ENCODE measurements at places on chromosomes 5 and 9. TPM values are rescaled to one million over a fixed set of nuclear protein-coding genes. Genes with fewer than 3 reads are reported as not detected.

- H3K27ac ChIP-seq = no peak overlapping the region
- H3K27me3 ChIP-seq = no peaks in the 10 kb centered on the region
- H3K4me1 ChIP-seq = peaks cover 3% of the 10 kb centered on the region
- H3K36me3 ChIP-seq = peaks cover 52% of the 10 kb centered on the region
- DNase-seq = no peak
Measured at GRCh38 chr5:109868737-109869136, 179.0 kb downstream of the MAN2A1 start.

DNA sequence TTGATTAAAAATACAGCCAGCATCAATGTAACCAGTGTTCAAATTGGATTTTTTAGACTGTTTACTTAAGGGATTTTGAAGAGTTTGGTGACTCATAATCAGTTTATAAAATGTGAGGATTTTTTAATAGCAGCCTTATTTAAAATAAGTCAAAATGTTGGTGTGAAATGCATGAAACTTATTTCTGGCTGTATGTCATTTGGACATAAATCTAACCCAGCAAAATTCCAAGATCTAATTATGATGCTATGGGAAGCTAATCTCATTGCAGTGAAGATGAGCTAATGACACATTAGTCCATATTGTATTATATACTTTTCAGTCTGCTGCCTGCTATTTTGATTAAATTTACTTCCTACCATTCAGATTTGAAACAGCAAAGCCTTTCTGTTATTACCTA is 140.3 kb downstream of the AOPEP start:
- H3K4me1 ChIP-seq = peaks cover 10% of the 10 kb centered on the region
- no peaks in the 10 kb centered on the region for H3K36me3 ChIP-seq
- no peak for DNase-seq
- H3K4me3 ChIP-seq = no peak overlapping the region

DNA sequence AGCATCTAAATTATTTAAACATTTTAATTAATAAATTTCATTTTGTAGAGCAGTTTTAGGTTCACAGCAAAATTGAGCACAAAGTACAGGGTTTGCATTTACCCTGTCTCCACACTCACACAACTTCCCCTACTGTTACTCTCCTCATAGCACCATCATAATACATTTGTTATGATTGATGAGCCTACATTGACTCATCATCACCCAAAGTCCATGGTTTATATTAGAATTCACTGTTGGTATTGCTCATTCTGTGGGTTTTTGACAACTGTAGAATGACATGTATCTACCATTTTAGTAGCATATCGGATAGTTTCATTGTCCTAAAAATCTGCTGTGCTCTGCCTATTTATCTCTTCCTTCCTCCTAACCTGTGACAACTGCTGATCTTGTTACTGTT is 411.1 kb upstream of the MPDZ start:
- H3K4me3 ChIP-seq = no peak overlapping the region
- no peaks in the 10 kb centered on the region for H3K36me3 ChIP-seq
- H3K4me1 ChIP-seq = no peaks in the 10 kb centered on the region

DNA sequence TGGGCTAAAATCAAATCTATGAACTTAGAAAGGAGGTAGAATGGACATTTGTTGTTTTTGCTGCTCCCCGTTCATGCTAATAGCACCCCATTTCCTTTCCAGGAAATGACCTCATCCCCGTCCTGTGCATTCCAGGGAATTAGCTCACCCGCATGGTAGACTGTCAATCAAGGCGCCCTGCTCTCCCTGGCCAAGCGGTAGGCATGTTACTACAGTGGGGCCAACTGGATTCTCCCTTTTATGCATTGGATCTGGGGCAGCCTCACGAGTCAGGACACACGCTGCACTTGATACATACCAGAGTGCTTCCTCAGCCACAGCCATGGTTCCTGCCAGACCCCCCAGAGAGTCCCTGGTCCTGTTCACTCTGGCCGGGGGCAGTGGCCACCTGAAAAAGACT is 111.0 kb upstream of the PTCH1 start:
- no peak overlapping the region for H3K4me3 ChIP-seq
- no peak overlapping the region for H3K27ac ChIP-seq
- no peaks in the 10 kb centered on the region for H3K27me3 ChIP-seq
- H3K4me1 ChIP-seq = no peaks in the 10 kb centered on the region

DNA sequence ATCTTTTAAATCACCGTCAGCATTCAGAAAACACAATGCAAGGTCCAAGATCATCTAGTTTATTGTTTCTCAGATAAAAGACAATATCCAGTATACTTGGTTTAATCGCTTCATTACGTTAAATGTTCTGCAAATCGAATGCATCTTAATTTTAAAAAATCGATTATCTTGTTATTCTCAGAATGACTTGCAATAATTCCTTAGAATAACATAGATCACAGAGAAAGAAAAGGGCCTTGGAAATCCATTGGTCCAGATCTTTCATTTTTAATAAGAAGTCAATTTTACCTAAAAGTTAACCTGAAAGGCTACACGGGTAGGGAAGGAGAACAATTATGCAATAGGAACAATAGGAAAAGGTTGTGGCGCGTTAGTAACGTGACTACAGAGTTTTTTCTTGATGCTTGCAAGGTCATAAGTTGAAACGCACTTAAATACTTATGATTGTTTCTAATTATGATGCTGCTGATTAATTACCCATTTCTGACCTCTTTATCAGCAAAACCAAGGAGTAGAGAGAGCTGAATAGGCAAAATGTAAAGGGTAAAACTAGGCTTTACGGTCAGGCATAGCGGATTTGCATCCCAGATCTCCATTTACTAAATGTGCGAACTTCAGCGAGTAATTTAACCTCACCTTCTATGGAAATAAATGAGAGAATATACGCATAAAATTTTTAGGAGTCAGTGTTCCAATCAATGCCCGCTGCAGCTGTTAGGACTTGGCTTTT is 769 bp upstream of the LYRM7 start:
- DNase-seq = no peak
- H3K4me1 ChIP-seq = peaks cover 11% of the 10 kb centered on the region
- peak overlapping the region; percentile 67 for H3K27ac ChIP-seq
- H3K4me3 ChIP-seq = peak overlapping the region; percentile 74

DNA sequence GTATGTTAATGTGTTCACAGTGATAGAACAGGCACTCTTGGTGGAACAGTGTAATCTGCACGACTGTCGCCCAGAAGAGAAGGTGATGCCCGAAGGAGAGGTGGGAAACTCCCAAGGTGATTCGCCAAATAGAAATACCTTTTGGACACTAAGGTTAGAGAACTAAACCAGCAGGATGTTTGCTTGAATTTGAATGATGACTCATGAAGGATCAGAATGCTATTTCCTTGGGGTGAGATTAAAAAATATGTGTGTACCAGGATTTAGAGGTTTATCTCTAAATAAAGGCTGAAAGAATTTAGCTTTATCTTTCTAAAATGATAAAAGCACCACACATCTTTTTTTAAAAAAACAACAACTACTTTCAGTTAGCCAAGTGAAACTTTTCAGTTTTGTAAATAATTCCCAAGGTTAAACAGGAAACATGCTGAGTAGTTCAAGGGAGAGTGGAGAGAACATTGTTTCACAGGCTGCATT is 297.4 kb upstream of the TAS2R1 start:
- H3K4me3 ChIP-seq = no peak overlapping the region
- H3K27ac ChIP-seq = no peak overlapping the region
- no peaks in the 10 kb centered on the region for H3K36me3 ChIP-seq
- H3K4me1 ChIP-seq = no peaks in the 10 kb centered on the region
- no peak for DNase-seq
- H3K27me3 ChIP-seq = no peaks in the 10 kb centered on the region

DNA sequence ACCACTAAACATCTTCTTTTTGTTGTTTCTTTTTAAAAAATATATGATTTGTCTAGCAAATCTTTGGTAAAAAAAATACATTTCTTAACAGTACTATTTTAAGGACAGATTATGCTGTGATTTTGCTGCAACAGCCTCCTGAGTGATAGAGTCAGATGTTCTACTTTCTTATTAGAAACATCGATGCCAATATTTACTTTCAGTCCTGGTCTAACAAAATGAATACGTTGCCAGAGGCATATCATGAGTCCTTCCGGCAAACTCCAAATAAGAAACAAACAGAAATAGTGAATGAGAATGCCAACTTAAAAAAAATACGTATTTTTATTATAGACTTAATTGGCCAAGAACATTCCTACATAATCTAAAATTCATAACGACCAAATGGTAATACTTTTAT is 371.5 kb downstream of the ADGRV1 start:
- no peak for DNase-seq
- H3K36me3 ChIP-seq = no peaks in the 10 kb centered on the region
- no peaks in the 10 kb centered on the region for H3K27me3 ChIP-seq
- no peak overlapping the region for H3K27ac ChIP-seq
- no peak overlapping the region for H3K4me3 ChIP-seq

DNA sequence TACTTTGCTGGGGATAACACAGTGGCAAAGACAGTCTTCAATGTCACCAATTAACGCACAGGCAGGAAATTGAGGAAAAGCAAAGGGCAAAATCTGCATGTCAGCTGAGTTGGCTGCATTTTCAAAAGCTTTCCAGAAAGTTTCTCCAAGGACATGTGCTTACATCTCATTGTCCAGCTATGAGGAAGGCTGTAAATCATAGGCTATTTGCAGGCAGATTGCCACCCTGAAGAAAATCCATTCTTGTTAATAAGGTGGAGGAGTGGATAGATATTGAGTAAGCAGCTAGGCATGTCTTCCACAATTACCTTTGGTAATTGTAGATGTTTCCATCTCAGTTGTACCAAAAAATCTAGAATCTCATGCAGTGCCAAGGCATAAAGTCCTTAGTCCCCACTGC is 278.0 kb upstream of the NUDT12 start:
- no peaks in the 10 kb centered on the region for H3K27me3 ChIP-seq
- DNase-seq = no peak
- H3K4me3 ChIP-seq = no peak overlapping the region
- no peaks in the 10 kb centered on the region for H3K4me1 ChIP-seq
- no peak overlapping the region for H3K27ac ChIP-seq

GRCh38 chr5:607541-608428 is 4.4 kb upstream of the CEP72 start:
- H3K4me3 ChIP-seq = no peak overlapping the region
- no peaks in the 10 kb centered on the region for H3K36me3 ChIP-seq
- DNase-seq = peak; percentile 2
- peaks cover 12% of the 10 kb centered on the region for H3K4me1 ChIP-seq
- H3K27ac ChIP-seq = no peak overlapping the region
- H3K27me3 ChIP-seq = no peaks in the 10 kb centered on the region

- H3K27ac ChIP-seq = peak overlapping the region; percentile 69
- DNase-seq = no peak
- no peaks in the 10 kb centered on the region for H3K4me1 ChIP-seq
- H3K4me3 ChIP-seq = no peak overlapping the region
- H3K27me3 ChIP-seq = no peaks in the 10 kb centered on the region
Measured at GRCh38 chr9:113620377-113621161, 157.0 kb downstream of the RGS3 start.

GRCh38 chr9:120399940-120400339 is 180.0 kb downstream of the CDK5RAP2 start:
- no peaks in the 10 kb centered on the region for H3K27me3 ChIP-seq
- H3K4me3 ChIP-seq = no peak overlapping the region
- DNase-seq = no peak
- no peak overlapping the region for H3K27ac ChIP-seq

DNA sequence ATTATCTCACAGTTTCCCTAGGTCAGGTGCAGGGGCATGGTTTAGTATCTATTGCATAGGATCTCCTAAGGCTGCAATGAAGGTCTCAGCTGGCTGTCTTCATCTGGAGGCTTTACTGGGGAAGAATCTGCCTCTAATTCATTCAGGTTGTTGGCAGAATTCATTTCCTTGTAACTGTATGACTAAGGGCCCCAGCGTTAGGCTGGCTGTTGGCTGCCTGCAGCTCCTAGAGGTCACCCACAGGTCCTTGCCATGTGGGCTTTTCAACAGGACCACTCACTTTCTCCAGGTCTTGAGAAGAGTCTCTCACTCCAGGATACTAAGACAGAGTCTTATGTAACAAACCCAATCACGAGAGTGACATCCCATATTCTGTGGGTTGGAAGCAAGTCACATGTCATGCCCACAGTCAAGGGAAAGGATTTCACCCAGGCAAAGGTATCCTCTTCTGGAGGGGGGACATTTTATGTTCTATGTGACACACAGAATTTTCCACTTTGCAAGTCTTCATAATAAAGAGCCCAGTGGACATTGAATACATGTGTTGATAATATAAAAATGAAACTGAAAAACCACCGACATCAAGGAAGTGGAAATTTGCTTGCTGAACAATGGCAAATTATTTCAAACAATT is 38.2 kb downstream of the HMHB1 start:
- H3K4me1 ChIP-seq = no peaks in the 10 kb centered on the region
- H3K27me3 ChIP-seq = no peaks in the 10 kb centered on the region
- no peak overlapping the region for H3K4me3 ChIP-seq
- DNase-seq = no peak

GRCh38 chr5:85140471-85140870 is 755.8 kb upstream of the EDIL3 start:
- H3K4me3 ChIP-seq = no peak overlapping the region
- no peak for DNase-seq
- H3K27ac ChIP-seq = no peak overlapping the region
- no peaks in the 10 kb centered on the region for H3K36me3 ChIP-seq

DNA sequence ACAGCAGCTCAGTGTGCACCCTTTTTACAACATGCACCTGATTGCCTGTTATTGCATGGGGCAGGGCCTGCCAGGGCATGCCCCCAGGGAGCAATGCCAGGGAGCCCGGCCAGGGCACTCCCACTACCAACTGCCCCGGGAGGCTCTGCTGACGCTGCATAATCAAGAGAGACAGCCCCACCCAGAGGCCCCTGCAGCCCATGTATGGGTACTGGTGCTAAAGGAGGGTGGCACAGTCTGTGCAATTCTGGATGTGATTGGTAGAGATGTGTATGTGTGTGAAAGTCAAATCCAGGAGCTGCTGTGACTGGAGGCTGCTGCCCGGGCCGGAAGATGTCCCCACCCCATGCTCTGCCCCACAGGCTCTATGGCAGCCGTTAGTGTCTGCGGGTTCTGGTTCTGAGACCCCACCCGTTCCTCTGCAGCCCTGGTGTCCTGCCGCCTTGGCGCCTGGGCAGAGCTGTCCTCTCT is 3.9 kb upstream of the NEURL1B start:
- no peaks in the 10 kb centered on the region for H3K36me3 ChIP-seq
- H3K27me3 ChIP-seq = peaks cover 15% of the 10 kb centered on the region
- no peak overlapping the region for H3K27ac ChIP-seq
- DNase-seq = no peak
- no peak overlapping the region for H3K4me3 ChIP-seq
- peaks cover 18% of the 10 kb centered on the region for H3K4me1 ChIP-seq

PRR7 gene
- total RNA-seq = 3.6 TPM

DNAJC25 gene
- 3.5 TPM for total RNA-seq

LHX3 gene
- total RNA-seq = 0.09 TPM
